ENCODE measurements at places on chromosomes 7 and 10.
A peak's percentile ranks its signal among the peaks of the same experiment; 100 is the strongest.

GRCh38 chr10:110762109-110762848, 109.4 kb upstream of the PDCD4 start:
- DNase-seq = no peak

GRCh38 chr10:69327463-69328379, 49.4 kb downstream of the HK1 start:
- peak; percentile 25 for DNase-seq

GRCh38 chr10:36630267-36630666, 495.1 kb upstream of the ANKRD30A start:
- no peak for DNase-seq

DNA sequence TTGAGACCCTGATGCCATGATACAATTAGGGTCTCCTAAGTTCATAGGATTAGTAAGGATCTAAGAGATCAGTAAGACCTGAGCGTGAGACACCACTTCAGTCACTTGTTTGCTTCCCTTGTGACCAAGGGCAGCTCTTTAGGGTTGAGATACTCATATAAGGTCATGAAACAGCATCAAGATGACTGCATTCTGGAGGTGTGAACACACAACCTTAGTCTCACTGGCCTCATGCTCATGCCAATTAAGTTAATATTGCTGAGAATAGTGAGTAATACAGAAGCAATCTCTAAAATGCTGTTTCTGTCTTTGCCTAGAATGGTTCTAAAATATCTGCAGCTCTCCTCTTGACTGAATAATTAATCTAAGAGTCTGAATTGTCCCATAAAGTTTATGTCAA, 39.6 kb upstream of the KLHL7 start:
- no peak for DNase-seq

DNA sequence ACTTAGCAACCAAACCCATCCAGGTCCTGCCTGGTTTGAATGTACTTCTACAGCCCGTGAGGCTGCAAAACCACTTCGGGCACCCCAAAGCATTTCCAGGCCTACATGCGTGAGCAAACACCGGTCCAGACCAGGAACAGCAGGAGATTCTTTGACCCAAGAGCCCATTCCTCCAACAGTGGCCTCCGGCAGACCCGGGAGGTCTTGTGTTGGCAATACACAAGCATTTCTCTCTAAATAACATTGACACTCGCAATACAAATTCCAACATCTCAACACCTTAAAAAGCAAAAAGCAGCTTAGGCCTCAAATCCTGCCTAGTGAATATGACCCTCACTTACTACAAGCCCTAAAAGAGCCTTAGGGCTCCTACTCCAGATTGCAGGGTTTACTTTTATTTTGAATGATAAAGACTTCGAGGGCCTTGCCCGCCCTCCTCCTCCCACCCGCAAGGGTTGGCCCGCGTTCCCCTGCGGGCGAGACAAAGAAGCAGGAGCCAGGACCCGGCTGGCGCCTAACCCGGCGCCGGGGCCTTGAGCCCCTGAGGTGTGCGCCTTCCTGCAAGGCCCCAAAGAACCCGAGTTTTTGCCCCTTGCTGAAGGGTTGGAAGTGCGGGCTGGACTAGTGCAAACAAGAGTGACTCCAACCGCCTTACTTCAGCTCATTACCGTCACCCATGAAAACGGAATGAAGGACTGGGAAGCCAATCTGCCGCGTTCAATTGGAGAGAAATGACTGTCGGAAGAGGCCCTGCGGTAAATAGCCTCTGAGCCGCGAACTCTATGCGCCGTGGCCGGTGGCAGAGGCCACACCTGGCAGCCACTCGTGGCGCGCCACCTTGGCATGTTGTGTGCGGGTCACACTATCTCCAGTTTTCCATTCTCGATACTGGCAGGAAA, 3.4 kb upstream of the DLX6 start:
- no peak for DNase-seq

- DNase-seq = no peak
Measured at GRCh38 chr10:79442171-79443040, 3.0 kb downstream of the ZCCHC24 start.

DNA sequence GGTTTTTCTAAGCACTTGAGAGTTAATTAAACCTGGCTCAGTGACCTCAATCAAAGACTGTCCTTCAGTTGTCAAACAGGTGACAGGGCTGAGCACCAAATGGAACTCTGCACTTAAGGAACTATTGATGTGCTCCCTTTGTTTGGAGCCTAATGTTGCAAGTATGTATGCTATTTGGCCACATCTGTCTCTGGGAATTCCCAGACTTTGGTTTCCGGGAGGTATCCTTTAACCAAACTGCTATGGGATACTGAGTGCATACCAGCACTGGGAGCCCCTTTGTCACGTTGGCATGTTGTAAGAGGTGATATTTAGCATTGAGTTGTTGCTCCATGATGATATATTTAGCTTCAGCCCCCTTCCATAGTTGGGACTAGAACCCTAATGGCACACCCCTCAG, 25.2 kb downstream of the ASZ1 start:
- DNase-seq = no peak

DNA sequence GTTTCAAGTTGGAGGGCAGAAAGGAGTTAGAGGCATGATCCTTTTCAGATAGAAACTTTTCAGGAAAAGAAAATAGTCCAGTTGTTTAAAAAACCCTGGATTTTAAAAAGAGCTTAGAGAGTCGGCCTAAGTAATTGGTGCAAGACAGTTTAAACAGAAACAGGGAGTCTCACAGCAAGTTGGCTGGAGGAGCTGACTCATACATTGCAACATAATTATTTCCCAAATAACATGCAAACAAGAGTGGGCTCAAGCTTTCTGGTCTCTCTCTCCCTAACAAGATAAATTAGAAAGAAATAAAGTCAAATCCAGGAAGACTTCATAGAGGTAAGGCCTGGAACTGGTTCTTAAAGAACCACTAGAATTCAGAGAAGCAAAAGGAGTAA, 100.3 kb upstream of the AGBL3 start:
- no peak for DNase-seq

DNA sequence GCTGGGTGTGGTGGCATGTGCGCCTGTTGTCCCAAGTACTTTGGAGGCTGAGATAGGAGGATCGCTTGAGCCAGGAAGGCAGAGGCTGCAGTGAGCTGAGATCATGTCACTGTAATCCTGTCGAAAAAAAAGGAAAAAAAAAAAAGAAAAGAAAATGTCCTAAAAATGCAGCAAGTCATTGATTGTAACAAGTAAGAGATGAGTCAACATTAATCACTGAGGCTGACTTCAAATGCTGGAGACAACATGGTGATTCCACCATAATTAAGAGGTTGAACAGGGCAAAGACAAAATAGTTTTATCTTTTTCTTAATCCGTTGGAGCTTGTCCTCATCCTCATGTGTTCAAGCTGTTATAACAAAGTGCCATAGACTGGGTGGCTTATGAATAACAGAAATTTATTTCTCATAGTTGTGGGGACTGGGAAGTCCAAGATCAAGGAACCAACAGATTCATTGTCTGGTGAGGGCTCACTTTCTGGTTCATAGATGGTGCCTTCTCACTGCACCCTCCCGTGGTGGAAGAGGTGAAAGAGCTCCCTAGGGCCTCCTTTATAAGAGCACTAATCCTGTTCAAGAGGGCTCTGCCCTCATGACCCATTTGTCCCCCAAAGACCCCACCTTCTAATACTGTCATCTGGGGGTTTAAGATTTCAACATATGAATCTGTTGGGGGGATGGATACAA, 60.3 kb downstream of the TBXAS1 start:
- no peak for DNase-seq

DNA sequence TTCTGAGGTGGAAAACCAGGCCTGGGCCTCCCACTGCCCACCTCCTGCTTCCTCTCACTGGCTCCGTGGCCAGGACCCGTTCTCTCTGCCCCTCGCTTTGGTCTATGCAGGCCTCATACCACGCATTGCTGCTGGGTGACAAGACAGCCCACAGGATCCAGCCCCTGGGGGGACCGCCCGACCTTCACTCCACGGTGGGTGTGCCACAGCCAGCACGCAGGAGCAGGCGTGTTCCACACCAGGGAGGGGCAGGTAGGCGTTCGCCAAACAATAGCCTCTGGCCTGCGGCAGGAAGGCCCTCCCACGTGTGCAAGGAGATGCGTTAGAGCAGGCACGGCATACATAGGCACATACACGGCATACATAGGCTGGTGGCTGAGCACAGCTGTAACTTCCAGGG, 233.4 kb downstream of the WDR37 start:
- no peak for DNase-seq

GRCh38 chr7:12655161-12655560, 32.3 kb upstream of the ARL4A start:
- DNase-seq = no peak

DNA sequence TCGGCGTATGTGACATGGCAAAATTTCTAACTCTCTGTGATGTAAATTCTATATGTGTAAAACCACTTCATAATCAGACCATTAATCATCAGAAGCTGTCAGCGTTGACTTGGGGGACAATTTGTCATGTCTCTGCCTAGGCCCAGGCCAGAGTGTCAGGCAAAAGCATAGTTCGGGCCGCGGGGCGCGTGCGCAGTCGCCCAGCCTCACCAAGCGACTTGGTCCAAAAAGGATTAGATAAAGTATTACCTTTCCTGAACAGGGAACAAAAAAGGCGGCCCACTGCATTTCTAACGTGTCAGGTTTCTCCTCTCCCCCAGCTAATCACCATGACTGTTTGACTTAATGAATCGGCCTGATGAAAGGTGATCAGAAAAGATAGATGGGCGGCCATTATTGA, 114.2 kb downstream of the EBF3 start:
- DNase-seq = no peak

DNA sequence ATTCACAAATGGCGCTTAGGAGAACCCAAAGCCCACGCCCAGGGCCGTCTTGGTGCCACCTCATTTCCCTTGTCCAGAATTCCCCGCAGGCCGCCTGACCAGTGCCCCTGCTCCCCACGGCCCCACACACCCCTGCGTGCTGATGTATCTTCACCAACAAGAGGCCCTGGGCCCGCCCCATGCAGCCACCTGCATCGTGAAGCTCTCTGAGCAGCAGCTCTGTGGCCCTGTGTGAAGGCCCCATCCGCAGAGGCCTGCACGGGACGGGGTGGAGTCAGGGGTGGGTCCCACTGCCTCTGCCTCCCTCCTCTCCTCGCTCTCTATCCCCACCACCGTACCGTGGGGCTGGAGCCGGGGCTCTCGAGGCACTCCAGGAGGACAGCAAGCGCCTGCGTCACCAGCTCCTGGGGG, 14.7 kb downstream of the BRAT1 start:
- DNase-seq = no peak

GRCh38 chr10:13115832-13116803, 16.2 kb downstream of the OPTN start:
- DNase-seq = no peak

DNA sequence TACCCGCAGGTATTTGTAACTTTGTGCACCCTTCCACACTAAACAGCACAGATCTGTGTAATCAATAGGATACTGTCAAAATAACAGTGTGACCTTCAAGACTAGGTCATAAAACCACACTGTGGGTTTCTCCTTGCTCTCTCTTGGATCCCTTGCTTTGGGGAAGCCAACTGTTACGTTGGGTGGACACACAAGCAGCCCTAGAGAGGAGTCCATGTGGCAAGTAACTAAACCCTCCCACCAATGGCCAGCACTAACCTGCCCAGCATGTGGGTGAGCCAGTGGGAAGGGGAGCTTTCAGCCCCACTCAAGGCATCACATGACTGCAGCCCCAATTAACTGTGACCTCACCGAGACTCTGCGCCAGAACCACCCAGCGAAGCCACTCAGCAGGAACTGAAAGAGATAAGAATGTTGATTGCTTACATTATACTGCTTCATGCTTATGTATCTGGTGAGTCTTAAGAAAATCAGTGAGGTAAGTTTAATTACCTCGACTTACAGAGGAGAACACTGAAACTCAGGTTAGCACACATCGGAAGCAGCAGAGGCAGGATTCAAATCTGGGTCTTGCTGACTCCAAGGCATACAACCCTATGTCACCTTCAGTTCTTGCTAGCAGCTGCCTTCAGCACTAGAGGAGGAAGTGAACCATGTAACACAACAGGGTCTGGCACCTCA, 9.4 kb upstream of the ZC3HAV1 start:
- no peak for DNase-seq

- DNase-seq = no peak
Measured at GRCh38 chr7:16668049-16668858, 22.3 kb downstream of the BZW2 start.

DNA sequence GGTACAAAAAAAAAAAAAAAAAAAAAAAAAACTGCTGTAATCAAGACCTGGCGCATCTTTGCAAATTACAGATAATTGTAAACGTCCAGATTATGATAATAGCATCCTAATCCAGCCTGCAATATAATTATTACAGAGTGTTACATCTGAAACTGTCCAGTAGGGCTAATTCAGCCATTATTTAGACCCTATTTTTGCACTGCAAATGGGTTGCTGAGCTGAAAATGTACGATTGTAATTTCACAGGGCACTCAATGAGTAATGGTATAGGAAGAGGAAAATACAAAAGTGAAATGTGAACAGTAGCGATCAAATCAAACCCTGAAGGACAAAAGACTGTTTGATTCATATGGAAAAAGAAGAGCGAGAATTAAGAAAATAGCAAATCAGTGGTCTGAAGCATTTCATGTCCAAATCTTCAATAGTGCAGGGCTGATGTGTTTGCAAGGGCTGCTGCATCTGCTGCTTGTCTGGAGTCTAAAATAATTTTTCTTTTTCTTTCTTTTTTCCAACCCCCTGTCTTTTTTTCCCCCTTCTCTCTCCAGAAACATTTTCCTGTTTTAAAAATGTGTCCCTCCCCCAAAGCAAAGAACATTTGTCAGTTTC, 8.9 kb downstream of the DLX6 start:
- no peak for DNase-seq

GRCh38 chr10:6314620-6315205, 112.0 kb downstream of the PFKFB3 start:
- no peak for DNase-seq

GRCh38 chr7:110974441-110974840, 116.5 kb upstream of the LRRN3 start:
- no peak for DNase-seq

DNA sequence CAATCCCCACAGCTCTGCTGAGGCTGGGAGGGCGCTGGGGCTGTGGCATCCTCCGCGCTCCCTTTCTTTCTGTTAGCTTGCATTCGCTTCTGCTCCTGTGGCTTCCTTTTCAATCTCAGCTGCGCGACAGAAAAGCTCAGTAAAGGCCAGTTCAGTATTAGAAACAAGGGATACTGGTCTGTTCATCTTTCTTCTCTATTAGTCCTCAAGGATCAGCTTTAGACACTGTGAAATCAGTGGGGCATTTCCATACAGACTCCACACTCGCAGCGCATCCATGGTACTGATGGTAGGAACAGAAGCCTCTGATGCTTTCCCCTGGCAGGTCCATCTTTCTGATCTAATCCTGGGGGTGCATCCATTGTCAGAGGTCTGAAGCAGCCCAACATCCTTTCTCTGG, 163.7 kb downstream of the LYZL1 start:
- no peak for DNase-seq

GRCh38 chr7:2760098-2760889, 72.3 kb downstream of the AMZ1 start:
- no peak for DNase-seq

- no peak for DNase-seq
Measured at GRCh38 chr10:82924711-82925110, 1049.7 kb downstream of the NRG3 start.

DNA sequence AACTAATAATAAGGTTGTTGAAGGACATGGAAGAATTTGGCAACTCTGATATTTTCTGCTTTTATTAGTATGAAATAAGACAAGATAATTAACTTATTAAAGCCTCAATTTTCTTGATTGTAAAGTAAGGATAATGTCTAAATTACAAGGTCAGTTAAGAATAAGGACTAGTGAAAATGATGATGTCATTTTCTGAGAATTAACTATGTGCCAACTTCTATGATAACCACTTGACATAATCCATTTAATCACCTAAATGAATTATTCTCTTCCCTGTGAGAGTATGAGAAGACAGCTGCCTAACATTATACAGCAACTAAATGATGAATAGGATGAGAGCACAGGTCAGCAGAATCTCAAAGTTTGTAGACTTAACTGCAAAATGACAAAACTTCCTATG, 1153.4 kb upstream of the POT1 start:
- DNase-seq = no peak

All from effector CD4-positive, alpha-beta T cell (primary cell).